ENCODE measurements at places on chromosomes 6 and 20. TPM values are rescaled to one million over a fixed set of nuclear protein-coding genes. Genes with fewer than 3 reads are reported as not detected.

DNA sequence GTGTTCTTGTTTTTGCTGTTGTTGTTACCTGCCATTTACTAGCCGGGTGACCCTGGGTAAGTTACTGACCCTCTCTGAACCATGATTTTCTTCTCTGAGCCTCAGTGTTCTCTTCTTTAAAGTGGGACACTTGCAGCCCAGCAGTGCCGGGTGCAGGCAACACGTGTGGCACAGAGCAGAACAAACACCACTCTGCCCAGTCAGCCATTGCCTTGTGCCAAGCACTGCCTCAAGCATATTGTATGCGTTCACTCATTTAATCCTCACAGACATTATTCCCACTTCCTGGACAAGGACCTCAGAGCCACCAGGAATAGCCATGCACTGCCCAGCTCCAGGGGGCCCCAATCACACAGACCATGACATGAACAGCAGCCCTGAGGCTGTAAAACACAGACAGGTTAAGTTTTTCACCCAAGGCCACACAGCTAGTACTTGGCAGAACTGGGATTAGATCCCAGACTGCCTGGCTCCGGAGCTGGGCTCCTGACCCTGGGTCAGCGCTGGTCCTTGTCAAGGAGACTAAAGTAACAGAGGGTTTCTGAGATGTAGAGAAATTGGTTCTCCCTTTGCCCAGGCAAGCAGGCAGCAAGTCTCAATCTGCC, 74.0 kb upstream of the PTPN1 start:
- DNase-seq = no peak

GRCh38 chr6:43075670-43076463, at the start of gene PTK7:
PTK7 (plus strand) TSS chr6:43076314; CDS start chr6:43076489, 175 bp downstream.
- peak; percentile 94 for DNase-seq

Gene CASS4
- total RNA-seq = 2.8 TPM

Gene ARG1
- 0.92 TPM for total RNA-seq

Gene CFAP61
- total RNA-seq = 2.2 TPM

DNA sequence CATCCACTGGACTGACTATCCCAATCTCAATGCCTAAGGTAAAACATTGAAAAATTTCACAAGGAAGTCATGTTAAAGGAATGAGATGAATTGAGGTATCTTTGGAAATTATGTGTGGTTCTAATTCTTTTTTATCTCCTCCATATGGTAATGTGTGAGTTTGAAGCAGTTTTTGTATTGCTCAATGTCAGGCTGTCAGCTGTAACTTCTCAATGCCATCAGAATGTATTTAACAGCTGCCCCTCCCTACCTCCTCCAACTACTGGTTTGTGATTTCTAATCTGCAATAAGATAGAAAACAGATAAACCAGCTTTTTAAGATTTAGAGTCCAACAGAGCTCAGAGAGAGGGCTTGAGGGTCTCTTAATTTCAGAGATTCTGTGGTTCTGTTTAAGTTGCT, 1005.8 kb upstream of the ADGRB3 start:
- no peak for DNase-seq

Gene CCM2L
- 9.7 TPM for total RNA-seq

Gene CCHCR1
- total RNA-seq = 14.2 TPM

DNA sequence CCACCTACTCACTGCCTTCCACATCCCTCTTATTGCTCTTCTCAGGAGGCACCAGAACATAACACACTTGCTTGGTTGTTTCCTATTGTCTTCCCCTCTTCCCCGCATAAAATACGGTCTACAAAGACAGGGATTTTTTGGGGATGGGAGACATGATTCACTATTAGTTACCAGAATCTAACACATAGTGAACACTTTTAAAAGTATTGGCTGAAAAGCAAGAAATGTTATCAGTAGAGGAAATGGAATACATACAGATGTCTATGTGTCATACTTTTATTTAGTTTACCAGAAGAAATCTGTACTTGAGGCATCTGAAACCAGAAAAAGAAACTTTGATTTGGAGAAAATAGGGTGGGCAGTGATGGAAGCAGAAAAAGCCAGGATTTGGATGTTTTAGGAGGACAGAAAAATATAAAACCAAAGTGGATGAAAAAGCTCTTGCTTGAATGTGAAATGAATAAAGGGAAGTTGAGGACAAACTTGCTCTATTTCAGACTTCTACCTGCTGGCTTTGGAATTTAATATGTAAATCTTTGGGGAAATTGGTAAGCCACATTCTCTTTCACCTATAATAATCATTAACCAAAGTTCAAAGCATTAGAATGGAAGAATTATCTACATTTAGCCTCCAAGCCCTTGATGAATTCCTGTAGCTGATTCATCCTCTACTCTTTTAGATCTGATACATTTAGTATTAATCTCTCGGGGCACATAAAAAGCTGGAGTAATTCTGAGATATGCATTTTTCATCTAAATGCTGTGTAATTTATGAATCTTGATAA, 82.6 kb downstream of the DOK5 start:
- DNase-seq = no peak

Gene RAET1L
- 3.3 TPM for total RNA-seq

Gene MMP24OS
- total RNA-seq = 7.6 TPM

Gene TRIM40
- not detected for total RNA-seq

Data from tongue (tissue), 3 donors.